ENCODE measurements at places on chromosomes 6 and 20.
A peak's percentile ranks its signal among the peaks of the same experiment; 100 is the strongest.

GRCh38 chr20:38001173-38001875 is 31.9 kb downstream of the TTI1 start:
- DNase-seq: no peak

- DNase-seq: peak; percentile 5
These were observed 8.2 kb upstream of the PYGB start for GRCh38 chr20:25239387-25240370.

DNA sequence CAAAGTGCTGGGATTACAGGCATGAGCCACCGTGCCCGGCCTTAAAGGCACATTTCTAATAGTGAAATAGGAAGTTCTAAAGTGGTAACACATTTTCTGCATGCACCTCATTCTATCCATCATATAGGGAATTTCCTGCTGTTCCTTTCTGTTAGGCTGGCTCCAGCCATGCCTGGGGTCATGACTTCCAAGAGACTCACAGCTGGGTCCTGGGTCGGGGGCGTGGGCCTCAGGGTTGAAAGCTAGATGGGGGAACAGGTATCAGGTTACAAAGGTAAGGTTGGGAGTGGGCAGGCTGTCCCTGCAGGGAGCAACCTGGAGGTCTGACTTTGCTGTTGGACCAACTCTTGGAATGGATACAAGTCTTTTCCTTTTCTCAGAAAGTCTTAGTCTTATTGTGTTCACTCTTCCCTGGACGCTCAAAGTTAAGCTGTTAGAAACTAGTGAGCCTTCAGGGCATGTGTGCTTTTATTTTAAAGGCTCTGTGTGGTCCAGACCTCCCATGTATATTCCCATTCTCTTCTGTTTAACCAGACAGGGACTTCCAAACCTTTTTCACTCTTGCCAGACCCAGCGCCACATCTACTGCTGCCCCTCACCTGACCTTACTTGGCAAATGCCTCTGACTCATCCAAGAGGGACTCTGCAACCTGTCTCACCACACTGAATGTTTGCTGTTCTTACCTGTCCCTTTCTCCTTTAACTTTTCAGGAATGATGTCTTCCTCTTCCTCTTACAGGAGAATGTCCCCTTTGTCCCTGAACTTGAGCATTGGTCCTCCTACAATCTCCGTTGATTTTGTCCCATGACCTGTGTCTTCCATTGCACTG is 64.4 kb downstream of the TMEM170B start:
- DNase-seq: no peak

DNA sequence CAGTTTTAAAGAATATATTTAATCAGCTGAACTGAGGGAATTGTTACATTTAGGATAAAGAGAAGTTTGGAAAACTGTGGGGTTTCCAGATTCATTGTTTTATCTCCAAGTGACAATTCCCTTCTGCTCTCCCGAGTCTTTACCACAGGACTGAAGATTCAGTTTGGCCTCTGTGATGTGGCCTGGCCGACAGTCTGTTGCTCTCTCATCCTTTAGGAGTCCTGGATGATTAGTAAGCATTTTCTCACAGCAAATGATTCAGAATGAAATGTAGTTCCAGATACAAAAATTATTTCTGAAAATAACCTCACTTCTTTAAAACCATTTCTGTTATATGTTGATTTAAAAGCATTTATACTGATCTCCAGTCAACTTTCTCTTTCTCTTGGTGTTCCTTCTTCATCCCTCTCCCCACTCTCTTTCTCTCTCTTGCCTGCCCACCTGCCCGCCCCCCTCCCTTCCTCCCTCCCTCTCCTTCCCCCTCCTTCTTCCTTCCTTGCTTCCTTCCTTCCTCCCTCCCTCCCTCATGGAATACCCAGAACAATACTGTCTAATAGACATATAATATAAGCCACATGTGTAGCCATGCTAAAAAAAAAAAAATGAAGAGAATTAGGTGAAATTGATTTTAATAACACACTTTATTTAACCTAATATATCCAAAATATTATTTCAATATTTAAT is 254.9 kb downstream of the PRL start:
- DNase-seq: no peak

- DNase-seq: no peak
These were observed 80.2 kb upstream of the RNF217 start for GRCh38 chr6:124881898-124882578.

DNA sequence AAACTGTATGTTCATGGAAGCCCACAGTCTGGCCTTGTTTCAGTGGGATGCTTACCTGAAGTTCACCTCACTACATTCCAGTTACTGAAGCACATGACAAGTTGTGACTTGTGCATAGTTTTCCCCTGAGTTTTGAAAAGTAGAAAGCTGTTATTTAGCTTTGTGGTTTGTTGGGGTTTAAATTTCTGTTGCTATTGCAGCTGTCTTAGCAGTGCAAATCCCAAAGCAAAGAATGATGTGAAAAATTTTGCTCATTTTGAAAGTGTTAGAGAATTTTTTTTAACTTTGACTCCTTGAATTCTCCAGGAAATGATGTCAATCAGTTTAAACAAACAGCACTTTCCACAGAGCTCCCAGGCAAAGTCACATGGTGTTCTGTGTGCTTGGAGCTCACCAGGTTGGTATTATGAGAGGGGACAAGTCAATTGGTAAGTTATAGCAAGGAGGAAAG is 268.4 kb downstream of the ADGRG6 start:
- DNase-seq: no peak

- no peak for DNase-seq
These were observed 405.2 kb downstream of the RFPL4B start for GRCh38 chr6:112752305-112752704.

- DNase-seq: no peak
These were observed 14.8 kb downstream of the TP53RK start for GRCh38 chr20:46674253-46675083.

GRCh38 chr20:60123652-60124051 is 165.4 kb downstream of the CDH26 start:
- DNase-seq: no peak

DNA sequence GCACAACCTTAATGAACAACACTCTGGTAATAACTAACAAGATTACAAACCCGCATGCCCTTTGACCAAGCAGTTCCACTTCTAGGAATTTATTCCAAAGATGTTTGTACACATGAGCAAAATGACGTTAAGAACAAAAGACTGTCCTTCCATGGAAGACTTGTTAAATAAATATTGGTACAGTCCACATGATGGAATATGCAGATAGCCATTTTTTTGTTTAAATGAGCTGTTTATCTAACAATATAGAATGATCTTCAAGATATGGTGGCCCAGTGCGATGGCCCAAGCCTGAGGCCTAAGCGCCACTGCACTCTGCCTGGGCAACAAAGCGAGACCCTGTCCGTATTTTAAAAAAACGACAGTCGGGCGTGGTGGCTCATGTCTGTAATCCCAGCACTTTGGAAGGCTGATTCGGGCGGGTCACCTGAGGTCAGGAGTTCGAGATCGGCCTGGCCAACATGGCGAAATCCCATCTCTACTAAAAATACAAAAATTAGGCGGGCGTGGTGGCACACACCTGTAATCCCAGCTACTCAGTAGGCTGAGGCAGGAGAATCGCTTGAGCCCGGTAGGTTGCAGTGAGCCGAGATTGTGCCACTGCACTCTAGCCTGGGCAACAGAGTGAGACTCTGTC is 7.4 kb upstream of the AHCY start:
- DNase-seq: no peak

- DNase-seq: no peak
These were observed 747.2 kb upstream of the MAN1A1 start for GRCh38 chr6:120096696-120097260.

DNA sequence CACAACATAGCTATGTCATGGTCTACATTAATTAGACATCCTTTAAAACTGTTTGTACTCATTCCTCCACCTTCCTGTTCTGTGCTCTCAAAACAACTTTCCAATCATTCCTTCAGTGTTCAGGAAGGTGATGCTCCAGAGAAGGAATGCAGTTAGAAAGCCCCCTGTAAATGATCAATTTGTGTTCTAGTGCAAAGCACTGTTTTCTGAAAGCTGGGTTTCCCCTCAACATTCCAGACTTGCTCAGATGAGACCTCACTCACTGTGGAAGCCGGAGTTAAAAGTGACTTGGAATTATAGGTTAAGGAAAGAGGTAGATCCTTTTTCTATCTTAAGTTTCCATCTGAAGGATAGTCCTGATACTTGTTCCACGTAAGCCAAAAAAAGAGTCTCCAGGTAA is 95.9 kb downstream of the BMP2 start:
- no peak for DNase-seq

GRCh38 chr20:16243470-16243869 is 329.8 kb downstream of the KIF16B start:
- peak; percentile 3 for DNase-seq

DNA sequence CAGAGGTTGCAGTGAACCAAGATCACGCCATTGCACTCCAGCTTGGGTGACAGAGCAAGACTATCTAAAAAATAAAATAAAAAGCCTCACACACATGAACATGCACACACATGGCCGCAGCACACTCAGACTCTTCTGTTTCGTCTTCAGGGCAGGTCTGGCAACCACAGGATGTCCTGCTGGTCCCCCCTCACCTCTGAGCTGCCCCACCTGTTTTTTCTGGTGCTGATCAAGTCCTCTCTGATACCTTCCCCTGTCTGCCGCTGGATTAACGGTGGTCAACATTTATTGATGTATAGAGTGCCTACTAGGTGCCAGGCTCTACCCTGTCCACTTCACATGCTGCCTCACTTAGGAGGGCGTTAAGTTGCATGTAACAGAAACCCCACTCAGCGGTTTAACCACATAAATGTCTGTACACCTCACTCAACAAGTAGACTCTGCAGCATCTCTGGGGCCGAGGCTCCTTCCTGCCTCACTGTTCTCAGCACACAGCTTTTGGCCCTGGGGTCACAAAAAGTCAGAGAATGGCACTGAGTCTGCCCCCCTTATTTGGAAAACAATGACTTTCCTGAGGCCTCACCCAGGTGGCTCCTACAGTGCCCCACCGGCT is 4.5 kb upstream of the AP5S1 start:
- no peak for DNase-seq

GRCh38 chr20:50690650-50691572 is at the start of gene RIPOR3:
Gene RIPOR3 (minus strand): TSS chr20:50691542. CDS start chr20:50691128, 414 bp downstream.
- no peak for DNase-seq

GRCh38 chr6:46901882-46902314 is 19.8 kb downstream of the ADGRF5 start:
- no peak for DNase-seq

DNA sequence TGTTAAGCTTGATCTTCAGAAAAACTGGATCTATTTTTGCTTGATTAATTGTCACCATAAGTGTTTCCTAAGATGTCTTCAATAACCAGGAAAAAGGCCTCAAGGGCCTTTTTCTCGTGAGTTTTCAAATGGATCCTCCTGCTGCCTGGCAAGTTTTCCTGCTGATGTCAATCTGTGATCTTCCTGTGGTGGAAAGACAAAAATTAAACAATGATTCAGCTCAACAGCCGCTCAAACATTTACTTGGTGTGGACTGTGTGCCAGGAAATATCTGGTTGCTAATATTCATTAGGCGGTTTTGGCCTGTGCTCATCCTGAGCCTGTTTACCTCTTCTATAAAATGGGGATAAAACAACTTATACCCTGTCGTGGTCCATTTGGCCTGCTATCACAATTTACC is 35.4 kb upstream of the SSTR4 start:
- DNase-seq: no peak

- no peak for DNase-seq
These were observed 8.2 kb downstream of the SPINT3 start for GRCh38 chr20:45507011-45507820.

DNA sequence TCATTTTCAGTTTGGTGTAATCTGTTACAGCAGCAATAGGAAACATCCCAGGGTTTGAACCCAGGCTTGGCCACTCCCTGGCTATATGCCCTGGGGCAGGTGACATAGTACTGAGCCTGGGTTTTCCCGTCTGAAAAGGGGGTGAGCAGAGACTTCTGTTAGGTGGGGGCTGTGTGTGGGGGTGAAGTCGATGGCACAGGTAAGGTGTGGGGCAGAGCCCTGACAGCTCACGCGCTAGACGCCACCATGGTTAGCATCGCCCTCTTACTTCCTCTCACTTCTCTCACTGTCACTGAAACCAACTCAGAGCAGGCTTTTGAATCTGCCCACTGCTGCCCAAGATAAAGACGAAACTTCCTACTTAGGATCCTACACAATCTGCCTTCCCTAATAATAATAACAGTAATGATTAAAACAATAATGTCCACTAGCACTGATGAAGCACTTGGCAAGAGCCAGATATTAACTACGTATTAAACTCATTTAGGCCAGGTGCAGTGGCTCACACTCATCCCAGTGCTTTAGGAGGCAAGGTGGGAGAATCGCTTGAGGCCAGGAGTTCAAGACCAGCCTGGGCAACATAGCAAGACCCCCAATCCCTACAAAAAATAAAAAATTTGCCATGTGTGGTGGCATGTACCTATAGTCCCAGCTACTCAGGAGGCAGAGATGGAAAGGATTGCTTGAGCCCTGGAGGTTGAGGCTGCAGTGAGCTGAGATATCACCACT is 117.9 kb upstream of the PTPN1 start:
- no peak for DNase-seq

DNA sequence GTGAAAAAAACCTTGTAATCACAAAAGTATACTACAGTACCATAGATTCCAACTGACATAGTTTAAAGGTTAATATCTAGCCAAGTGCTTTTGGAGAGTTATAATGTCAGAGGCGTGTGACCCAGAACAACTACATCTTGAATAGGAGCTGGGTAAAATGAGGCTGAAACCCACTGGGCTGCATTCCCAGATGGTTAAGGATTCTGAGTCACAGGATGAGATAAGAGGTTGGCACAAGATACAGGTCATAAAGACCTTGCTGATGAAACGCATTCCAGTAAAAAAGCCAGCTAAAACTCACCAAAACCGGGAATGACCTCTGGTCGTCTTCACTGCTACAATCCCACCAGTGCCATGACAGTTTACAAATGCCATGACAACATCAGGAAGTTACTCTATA is 22.4 kb upstream of the KIAA0408 start:
- DNase-seq: no peak

- no peak for DNase-seq
These were observed 753.1 kb downstream of the MAFB start for GRCh38 chr20:39935901-39936300.

GRCh38 chr6:75268121-75268987 is 16.2 kb downstream of the TMEM30A start:
- no peak for DNase-seq

DNA sequence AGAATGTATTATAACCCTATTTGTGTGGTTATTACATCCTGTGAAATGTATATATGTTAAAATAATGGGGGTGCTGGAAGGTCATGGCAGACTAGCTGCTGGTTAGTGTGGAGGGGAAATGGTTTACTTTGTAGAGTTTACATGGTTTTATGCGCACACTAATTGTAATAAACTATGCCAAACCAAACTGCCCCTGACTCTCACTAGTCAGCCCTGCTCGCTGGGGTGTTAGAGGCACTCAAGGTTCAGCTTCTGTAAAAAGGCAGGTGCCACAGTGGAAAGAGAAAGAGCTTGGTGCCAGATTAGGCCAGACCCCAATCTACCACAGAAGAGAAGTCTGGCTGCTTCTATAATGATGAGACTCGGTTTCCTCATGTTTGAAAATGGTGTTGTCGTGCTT is 52.7 kb downstream of the GOPC start:
- DNase-seq: no peak

- no peak for DNase-seq
These were observed 16.7 kb downstream of the FARS2 start for GRCh38 chr6:5278047-5278446.

- no peak for DNase-seq
These were observed 25.0 kb upstream of the HMGCLL1 start for GRCh38 chr6:55604021-55604420.

Data from OCI-LY7 (cell line).